SJSA1 (cell line): ENCODE measurements at places on chromosomes 11 and 22. TPM values are rescaled to one million over a fixed set of nuclear protein-coding genes. Genes with fewer than 3 reads are reported as not detected.

FAT3 gene
- 0.16 and 0.32 TPM in 2 replicates for total RNA-seq

SPECC1L gene
- total RNA-seq = 34.0 and 42.4 TPM in 2 replicates

ACR gene
- not detected in 2 replicates for total RNA-seq

MMP27 gene
- not detected in 2 replicates for total RNA-seq

ART1 gene
- not detected in 2 replicates for total RNA-seq

OVOL1 gene
- not detected in 2 replicates for total RNA-seq

BTBD18 gene
- not detected in 2 replicates for total RNA-seq

SLC37A2 gene
- total RNA-seq = 0.18 and 0.31 TPM in 2 replicates

RFPL2 gene
- total RNA-seq = not detected in 2 replicates

RBMXL2 gene
- total RNA-seq = not detected in 2 replicates

ELF5 gene
- not detected in 2 replicates for total RNA-seq

LYVE1 gene
- total RNA-seq = not detected in 2 replicates

RPS6KB2 gene
- total RNA-seq = 166 and 177 TPM in 2 replicates

TTC36 gene
- total RNA-seq = not detected in 2 replicates

SLC5A4 gene
- not detected in 2 replicates for total RNA-seq

ABTB2 gene
- total RNA-seq = 0.09 and 0.53 TPM in 2 replicates

SHANK3 gene
- 0.22 and 0.53 TPM in 2 replicates for total RNA-seq

EXT2 gene
- total RNA-seq = 168 and 202 TPM in 2 replicates

NCAM1 gene
- 23.7 and 33.0 TPM in 2 replicates for total RNA-seq

OR5I1 gene
- not detected in 2 replicates for total RNA-seq

CTSW gene
- total RNA-seq = 1.9 TPM in 1 of 2 replicates, not detected in the other

GSTT2B gene
- 17.0 and 17.8 TPM in 2 replicates for total RNA-seq

LARGE2 gene
- total RNA-seq = not detected in 2 replicates

SMIM38 gene
- 0.38 and 0.50 TPM in 2 replicates for total RNA-seq

LRRN4CL gene
- total RNA-seq = 0.55 and 0.85 TPM in 2 replicates

SRSF8 gene
- total RNA-seq = 1.2 and 5.7 TPM in 2 replicates

MRGPRX4 gene
- not detected in 2 replicates for total RNA-seq

DRICH1 gene
- total RNA-seq = not detected in 2 replicates

PKP3 gene
- total RNA-seq = 1.9 and 5.7 TPM in 2 replicates

SAAL1 gene
- 47.7 and 50.9 TPM in 2 replicates for total RNA-seq

EMID1 gene
- total RNA-seq = 45.6 and 78.9 TPM in 2 replicates

GUCD1 gene
- 97.1 and 112 TPM in 2 replicates for total RNA-seq

GVQW3 gene
- total RNA-seq = 0.06 and 0.16 TPM in 2 replicates

ARHGAP8 gene
- not detected in 2 replicates for total RNA-seq

SLC6A5 gene
- not detected in 2 replicates for total RNA-seq

HORMAD2 gene
- total RNA-seq = not detected in 2 replicates

DEFB131B gene
- total RNA-seq = not detected in 2 replicates

PTPRCAP gene
- total RNA-seq = 0.37 TPM in 1 of 2 replicates, not detected in the other
